ENCODE measurements at places on chromosomes 7 and 10.
A peak's percentile ranks its signal among the peaks of the same experiment; 100 is the strongest.

GRCh38 chr7:20778063-20778721, 8.5 kb downstream of the SP8 start:
- DNase-seq, result peak; percentile 55

DNA sequence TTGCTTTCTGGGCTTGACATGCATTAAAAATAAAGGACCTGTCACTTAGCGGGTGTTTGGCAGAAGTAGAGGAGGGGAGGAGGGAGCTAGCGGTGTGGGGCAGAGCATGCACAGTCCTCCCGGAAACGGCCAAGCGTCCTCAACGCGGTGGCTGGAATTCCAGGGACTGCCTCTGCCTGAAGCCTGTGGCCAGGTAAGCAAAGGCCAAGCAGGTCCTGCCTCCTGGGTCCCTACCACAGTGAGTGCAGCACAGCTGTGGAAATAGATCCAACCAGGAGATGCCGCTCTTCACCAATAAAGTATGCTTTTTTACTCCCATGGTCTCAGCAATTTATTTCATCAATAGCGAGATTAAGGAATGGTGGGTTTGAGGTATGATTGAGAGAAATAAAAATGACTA, 323.4 kb downstream of the WDR37 start:
- no peak for DNase-seq

DNA sequence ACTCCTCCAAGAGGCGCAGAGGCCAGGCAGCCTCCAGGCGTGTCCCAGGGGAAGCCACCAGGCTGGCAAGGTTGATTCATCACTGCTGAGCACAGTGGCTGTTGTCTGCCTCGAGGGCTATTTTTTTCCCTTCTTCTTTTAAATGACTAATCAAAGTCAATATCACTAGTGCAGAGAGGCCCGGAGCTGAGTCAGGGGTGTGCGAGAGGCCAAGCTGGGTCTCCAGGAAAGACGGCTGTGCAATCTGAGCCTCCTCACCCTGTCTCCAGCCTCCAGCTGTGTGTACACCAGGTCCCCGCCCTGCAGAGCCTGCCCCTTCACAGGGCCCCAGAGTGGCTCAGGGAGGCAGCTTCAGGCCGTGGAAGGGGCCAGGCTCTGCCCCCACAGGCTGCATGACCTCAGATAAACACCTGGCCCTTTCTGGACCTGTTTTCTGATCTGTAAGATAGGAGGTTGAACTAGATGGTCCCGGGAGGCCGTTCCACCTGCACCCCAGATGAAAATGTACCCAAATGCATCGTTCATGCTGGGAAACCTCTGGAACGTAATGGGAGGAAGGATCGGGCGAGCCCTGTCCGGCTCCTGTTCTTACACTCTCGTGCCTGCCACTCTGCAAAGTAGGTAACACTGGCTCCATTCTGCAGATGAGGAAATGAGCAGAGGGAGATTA, 3.7 kb downstream of the STX1A start:
- DNase-seq, result peak; percentile 79

GRCh38 chr10:100713049-100713858, 32.1 kb upstream of the PAX2 start:
- no peak for DNase-seq

GRCh38 chr7:69429911-69430383, 168.3 kb upstream of the AUTS2 start:
- DNase-seq, result peak; percentile 92

DNA sequence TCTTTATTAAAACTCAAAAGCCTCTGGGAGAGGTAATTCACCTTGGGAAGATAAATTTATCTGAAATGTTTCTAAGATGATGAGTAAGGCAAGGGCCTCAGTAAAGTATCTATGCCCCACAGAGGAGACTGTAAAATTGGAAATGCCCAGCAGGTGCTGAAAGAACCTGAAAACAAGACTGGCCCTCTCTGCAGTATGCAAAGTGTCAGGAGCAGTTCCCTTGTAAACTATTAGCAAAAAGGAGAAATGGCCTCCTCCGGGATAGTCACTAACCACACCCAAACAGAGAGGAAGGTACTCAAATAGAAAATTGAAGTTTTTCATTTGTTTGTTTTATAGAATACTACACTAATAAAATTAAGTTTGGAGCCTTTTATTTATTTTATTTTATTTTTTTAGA, 81.2 kb downstream of the FZD1 start:
- no peak for DNase-seq

DNA sequence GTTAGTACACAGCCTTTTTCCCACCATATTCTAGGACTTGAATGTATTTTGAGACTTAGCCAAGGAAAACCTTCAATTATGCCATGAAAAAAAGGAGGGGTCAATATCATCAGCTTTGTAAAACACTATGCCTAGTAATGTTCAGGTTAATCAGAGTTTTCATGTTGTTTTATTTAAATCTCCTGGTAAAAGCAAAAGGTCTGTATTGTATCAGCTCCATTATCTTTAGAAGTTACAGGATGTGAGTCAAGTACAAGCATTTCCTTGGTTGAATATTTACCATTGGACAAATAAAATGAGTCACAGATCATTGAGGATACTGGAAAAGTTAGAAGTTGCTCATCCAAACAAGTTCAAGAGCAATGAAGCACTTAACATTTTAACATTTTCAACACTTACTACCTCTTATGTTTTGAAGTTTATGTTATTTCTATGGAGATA, 89.9 kb upstream of the CAPZA2 start:
- no peak for DNase-seq

- DNase-seq, result no peak
Observed at GRCh38 chr7:27065709-27066108, 30.1 kb downstream of the HOXA1 start.

GRCh38 chr7:6163402-6163801, 109.0 kb downstream of the CYTH3 start:
- DNase-seq, result no peak

GRCh38 chr10:96791902-96792301, 40.2 kb upstream of the LCOR start:
- no peak for DNase-seq

- DNase-seq, result no peak
Observed at GRCh38 chr10:125689955-125690569, 7.1 kb upstream of the TEX36 start.
